Activated CD4-positive, alpha-beta T cell treated with anti-CD3 and anti-CD28 coated beads, Interleukin-2, amount 10 ng/mL, durations not matched to agents 24 days and 14 days (primary cell): ENCODE measurements at places on chromosomes 16 and 17. TPM values are rescaled to one million over a fixed set of nuclear protein-coding genes. Genes with fewer than 3 reads are reported as not detected.

The CTRB1 gene
- total RNA-seq = not detected in 2 replicates

The PRMT7 gene
- 69.7 and 72.2 TPM in 2 replicates for total RNA-seq

The TPSG1 gene
- not detected in 2 replicates for total RNA-seq

The KRT12 gene
- total RNA-seq = not detected in 2 replicates

The MYO19 gene
- 167 and 172 TPM in 2 replicates for total RNA-seq

The TP53TG3C gene
- total RNA-seq = not detected in 2 replicates

The TMC6 gene
- 250 and 251 TPM in 2 replicates for total RNA-seq

The SMIM36 gene
- total RNA-seq = not detected in 2 replicates

The EFNB3 gene
- total RNA-seq = 0.05 TPM in 1 of 2 replicates, not detected in the other

The KRTAP3-1 gene
- total RNA-seq = not detected in 2 replicates

The CD79B gene
- total RNA-seq = 24.4 and 29.2 TPM in 2 replicates

The RGS11 gene
- 0.14 TPM in 1 of 2 replicates, not detected in the other for total RNA-seq

The RAMP2 gene
- not detected in 2 replicates for total RNA-seq

The HOXB5 gene
- not detected in 2 replicates for total RNA-seq

The TBC1D3E gene
- total RNA-seq = not detected in 2 replicates

The ADGRG1 gene
- 3.8 and 4.8 TPM in 2 replicates for total RNA-seq

The CSH1 gene
- not detected in 2 replicates for total RNA-seq

The EMC6 gene
- 69.4 and 70.5 TPM in 2 replicates for total RNA-seq

The NTN3 gene
- not detected in 2 replicates for total RNA-seq

The SYCE1L gene
- total RNA-seq = 4.9 and 7.9 TPM in 2 replicates

The ALKBH5 gene
- 158 and 162 TPM in 2 replicates for total RNA-seq

The KRT32 gene
- total RNA-seq = not detected in 2 replicates

The PRSS53 gene
- total RNA-seq = 4.3 and 4.8 TPM in 2 replicates

The ENGASE gene
- 49.5 and 52.4 TPM in 2 replicates for total RNA-seq

The AKTIP gene
- total RNA-seq = 18.0 and 18.7 TPM in 2 replicates

The XYLT1 gene
- total RNA-seq = 13.0 and 14.7 TPM in 2 replicates

The CCL2 gene
- total RNA-seq = 0.28 TPM in 1 of 2 replicates, not detected in the other

The NPW gene
- total RNA-seq = 6.9 and 7.0 TPM in 2 replicates

The PIMREG gene
- total RNA-seq = 4.6 and 6.4 TPM in 2 replicates

The AOC2 gene
- 3.3 and 4.2 TPM in 2 replicates for total RNA-seq

The KRT34 gene
- total RNA-seq = not detected in 2 replicates

The SLC6A2 gene
- total RNA-seq = not detected in 2 replicates

The RBFOX1 gene
- total RNA-seq = not detected in 2 replicates

The HCRT gene
- not detected in 2 replicates for total RNA-seq

The IGSF6 gene
- total RNA-seq = not detected in 2 replicates

The SLC16A6 gene
- 2.6 and 2.7 TPM in 2 replicates for total RNA-seq

The LDHD gene
- total RNA-seq = 0.09 and 0.24 TPM in 2 replicates

The SSTR5 gene
- not detected in 2 replicates for total RNA-seq

The GGA2 gene
- 109 and 113 TPM in 2 replicates for total RNA-seq

The ITGAL gene
- total RNA-seq = 264 and 267 TPM in 2 replicates

The HEATR9 gene
- total RNA-seq = 0.14 TPM in 1 of 2 replicates, not detected in the other

The PRSS22 gene
- not detected in 2 replicates for total RNA-seq

The TUFM gene
- total RNA-seq = 276 and 279 TPM in 2 replicates

The CHST5 gene
- total RNA-seq = 0.09 TPM in 1 of 2 replicates, not detected in the other

The KRT14 gene
- total RNA-seq = not detected in 2 replicates

The CACNG4 gene
- not detected in 2 replicates for total RNA-seq

The CFAP97D1 gene
- not detected in 2 replicates for total RNA-seq

The GNG13 gene
- not detected in 2 replicates for total RNA-seq

The KRT20 gene
- total RNA-seq = not detected in 2 replicates

The KRTAP4-6 gene
- not detected in 2 replicates for total RNA-seq

The SLC16A5 gene
- 6.8 and 7.2 TPM in 2 replicates for total RNA-seq

The OR1A1 gene
- not detected in 2 replicates for total RNA-seq

The SLC52A1 gene
- total RNA-seq = 0.14 TPM in 2 replicates

The PPP1R27 gene
- total RNA-seq = not detected in 2 replicates

The PRSS33 gene
- not detected in 2 replicates for total RNA-seq
